ENCODE measurements at places on chromosomes 2 and 18.

DNA sequence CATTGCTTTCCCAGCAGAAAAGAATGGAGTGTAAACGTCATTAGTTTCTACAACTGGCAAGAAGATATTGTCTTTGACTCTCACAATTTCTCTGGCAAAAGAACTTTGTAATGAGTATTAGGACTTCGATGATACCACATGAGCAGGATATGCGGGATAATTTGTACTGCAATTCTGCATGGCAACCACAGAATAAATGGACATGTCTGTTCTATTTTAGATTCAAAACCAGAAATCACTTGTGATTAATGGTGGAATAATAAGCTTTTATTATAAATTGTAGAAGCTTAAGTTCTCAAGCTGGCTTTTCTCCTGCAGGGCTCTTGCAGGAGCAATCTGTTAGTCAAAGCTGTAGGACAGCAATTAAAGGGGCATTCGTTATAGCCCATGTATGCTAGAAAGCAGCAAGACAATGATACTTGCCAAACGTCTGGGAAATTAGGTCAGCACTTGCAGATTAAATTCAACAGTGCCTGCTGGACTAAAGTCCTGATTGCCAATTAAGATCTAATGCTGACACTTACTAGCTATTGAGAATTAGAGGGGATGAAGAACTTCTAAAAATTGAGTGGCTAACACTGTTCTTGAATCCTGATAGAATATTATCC lies 177.9 kb downstream of the PTH2R start:
- DNase-seq: no peak

DNA sequence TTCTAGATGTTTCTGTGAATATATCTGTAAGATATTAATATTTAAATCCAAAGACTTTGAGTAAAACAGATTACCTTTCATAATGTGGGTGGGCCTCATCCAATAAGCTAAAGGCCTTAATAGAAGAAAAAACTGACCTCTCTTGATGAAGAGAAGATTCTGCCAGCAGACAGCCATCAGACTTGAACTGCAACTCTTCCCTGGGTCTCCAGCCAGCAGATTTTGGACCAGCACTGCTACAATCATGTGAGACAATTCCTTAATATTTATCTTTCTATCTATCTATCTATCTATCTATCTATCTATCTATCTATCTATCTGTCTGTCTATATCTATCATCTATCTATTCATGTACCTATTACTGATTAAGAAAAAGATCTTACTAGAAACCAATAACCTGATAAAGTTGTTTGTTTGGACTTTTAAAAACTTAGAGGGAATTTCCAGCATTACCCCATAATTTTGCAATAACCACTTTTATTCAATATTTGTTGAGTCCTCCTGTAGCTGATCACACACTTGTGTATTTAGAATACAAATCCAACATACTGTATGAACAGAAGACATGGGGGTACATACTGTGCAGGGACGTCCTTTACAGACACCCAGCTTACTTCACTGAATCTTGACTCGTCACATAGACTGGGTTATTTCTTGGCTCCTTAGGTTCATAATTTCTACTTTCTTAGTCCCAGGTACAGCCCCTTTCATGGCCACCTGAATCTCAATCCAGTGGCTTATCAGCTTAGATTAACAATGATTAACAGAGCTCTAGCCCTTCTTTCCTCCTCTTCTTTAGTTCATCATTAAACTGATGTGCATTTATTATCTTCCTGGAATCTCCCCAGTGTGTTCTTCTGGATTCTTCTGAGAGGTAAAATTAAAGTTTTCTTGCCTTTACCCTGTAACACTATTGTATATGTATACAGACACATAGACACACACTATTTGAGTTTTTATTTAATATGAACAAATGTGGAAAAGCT lies 27.2 kb upstream of the STAT4 start:
- DNase-seq: no peak

- no peak for DNase-seq
Measured at GRCh38 chr2:66789741-66790140, 354.8 kb downstream of the MEIS1 start.

DNA sequence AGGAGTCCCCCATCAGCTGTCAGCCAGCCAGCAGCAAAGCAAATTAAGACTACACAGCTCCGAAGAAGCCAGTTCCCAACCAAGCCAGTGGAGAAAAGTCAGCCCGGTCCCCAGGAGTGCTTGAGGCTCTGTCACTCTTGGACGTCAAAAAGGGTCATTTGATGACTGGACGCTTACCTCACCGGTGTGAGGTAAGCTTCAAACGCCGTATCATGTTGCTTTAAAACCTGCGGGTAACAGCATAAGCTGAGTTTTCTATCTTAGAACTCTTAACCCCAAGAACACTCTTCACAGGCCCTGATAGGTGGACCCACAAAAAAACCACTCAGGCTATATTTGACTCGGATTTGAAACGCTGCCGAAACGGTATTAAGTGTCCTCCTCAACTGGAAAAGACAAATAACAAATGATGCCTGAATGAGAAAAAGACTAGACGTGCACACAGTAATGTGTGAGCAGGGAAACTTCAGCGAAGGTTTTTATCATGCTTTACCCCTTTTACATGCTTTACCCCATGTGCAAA lies 682 bp upstream of the LNPK start:
- DNase-seq: no peak

- DNase-seq: no peak
Measured at GRCh38 chr18:63126134-63127069, 193.2 kb downstream of the BCL2 start.

GRCh38 chr2:174802459-174802858 lies 38.2 kb upstream of the CHRNA1 start:
- DNase-seq: peak; percentile 54

- DNase-seq: no peak
Measured at GRCh38 chr2:226184940-226185615, 614.5 kb downstream of the IRS1 start.

DNA sequence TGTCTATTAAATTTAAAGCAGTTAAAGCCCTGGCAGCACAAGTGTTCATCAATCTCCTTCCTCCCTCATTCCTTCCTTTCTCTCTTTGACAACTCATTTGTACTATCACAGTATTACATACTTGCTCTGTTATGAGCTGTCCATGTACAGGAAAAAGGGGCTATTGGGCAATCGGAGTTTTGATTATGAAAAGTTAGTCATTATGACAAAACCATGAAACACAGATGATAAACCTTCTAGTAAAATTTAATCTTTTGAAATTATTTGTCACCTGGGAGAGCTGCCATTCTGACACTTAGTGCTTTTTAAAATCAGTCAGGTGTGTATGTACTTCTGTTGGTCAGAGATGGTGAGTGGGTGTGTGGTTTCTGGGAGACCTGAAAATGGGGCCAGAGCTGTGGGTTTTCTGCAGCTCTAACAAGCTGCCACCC lies 39.4 kb downstream of the MAP4K4 start:
- DNase-seq: peak; percentile 47

DNA sequence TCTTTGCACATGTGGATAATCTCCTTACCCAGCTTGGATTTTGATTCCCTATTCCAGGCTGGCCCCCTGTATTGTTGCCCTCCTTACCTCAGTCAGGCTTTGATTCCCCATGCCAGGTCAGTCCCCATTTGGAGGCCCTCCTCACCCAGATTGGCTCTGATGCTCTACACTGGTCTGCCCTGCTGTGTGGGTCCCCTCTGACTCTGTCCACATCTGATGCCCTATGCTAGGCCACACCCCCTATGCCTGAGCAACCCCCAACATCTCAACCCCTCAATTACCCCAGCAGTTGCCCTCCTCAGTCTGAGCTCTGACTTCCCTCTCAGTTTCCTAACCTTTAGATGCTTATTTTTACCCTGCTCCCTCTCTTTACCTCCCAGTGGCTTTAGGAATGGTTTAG lies 89.4 kb downstream of the UBR3 start:
- no peak for DNase-seq

DNA sequence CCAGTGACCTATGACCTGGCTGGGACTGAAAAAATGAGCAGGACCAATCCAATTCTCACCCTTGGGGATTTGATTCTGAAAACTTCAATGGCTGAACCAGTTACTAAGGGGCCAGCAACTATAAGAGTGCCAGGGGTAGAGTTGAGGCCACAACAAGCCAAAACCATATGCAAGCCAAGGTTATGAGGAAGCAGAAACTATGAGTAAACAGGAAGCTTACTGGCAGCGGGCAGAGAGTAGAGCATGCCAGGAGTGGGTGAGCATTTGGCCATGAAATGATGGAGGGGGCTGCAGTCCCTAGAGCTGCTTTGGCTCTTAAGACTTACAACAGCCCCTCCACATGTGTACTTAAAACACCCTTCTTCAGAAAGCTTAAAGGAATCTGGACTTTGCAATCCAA lies 82.4 kb downstream of the RBMS1 start:
- no peak for DNase-seq

- DNase-seq: peak; percentile 41
Measured at GRCh38 chr2:177148477-177149154, 64.0 kb upstream of the HNRNPA3 start.

DNA sequence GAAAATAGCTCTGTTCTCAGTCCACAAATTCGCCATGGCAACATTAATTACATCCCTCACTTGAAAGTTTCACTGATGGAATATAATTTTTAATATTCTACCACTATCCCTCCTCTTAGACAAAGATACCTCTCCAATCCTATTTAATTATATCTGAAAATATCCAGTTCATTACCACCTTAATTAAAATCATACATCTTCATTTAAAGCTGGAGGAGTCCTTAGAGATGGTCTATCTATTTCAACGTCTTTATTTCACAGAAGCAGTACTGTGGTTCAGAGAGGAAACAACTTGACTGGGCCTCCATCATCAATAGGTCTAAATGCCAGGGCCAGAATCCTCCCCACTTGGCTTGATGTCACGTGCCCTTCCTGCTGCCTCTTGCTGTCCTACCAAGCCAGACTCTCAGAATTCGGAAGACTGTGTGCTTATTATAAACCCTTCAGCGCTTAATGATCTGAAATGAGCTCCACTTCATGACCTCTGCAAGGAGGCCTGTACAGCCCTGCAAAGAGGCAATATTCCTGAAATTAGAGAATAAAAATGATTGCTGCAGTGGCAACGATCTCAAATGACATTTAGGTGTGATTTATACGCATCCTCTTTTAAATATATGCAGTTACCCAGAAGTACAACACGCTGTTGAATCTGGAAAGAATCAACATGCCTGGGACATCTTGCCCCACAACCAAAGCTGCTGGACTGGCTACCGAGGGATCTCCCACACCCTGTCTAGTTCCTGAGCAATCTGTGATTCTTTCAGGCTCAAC lies 146.3 kb downstream of the TMEM163 start:
- no peak for DNase-seq

DNA sequence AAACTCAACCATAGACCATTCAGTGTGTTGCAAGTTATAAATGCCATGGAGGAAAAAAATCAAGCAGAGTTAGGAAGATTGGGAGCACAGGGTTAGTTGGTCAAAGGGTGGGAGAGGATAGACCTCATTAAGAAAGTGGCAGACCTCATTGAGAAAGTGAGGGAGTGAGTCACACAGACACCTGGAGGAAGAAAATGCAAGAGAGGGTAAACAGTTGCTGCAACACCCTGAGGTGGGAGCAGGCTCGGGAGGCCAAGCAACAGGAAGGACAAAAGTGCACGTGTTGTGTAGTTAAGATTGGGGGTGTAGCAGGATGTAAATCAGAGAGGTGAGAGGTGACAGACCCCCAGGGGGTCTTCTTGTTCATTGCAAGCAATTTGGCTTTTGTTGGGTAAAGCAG lies 6.4 kb downstream of the IL1RL1 start:
- no peak for DNase-seq

DNA sequence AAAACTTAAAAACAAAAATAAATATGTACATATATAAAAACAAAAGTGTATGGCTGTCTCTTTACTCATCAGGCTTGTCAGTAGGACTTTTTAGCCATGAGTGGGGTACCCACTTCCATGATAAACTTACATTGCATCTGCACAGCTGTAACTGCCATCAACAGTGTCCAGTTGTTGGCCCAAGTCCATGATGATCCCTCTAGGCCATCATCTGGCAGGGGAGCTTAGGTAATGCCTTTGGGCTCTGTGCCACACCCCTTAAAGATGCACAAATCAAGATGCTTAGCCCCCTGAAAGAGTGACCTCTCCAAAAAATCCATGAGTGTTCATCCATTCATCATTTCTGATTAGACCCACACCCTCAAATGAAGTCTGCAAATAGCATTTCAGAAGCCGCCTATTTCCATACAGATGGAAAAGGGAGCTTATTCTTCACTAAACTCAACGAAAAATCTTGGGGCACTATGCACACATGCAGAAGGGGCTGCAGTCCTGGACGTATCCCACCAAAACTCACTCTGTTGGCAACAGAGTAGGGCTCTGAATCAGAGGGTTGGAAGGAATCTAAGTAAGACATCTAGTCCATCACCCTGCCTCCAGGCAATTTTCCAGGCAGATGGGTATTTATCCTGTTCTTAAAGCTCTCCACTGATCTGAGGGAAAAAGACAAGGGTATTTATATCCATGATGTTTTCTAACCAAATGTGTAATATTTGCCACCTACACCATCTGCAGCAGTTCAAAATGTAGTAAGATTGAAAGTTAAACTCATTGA lies 691.0 kb downstream of the ZEB2 start:
- no peak for DNase-seq

- no peak for DNase-seq
Measured at GRCh38 chr2:23246992-23247683, 137.8 kb upstream of the KLHL29 start.

GRCh38 chr2:214377286-214377624 lies 33.6 kb upstream of the VWC2L start:
- no peak for DNase-seq

DNA sequence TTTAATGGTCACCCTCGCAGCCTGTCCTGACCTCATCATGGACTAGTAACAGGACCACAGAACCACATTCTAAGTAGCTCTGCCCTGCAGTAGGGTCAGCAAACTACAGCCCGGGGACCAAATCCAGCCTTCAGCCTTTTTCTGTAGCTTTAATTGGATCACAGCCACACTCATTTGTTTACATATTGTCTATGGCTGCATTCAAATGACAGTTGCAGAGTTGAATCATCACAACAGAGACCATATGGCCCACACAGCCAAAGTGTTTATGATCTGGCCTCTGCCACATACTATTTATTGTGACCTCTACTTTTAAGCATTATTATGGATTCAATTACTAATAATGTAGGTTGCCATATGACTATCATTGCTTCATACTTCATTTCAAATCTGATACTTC lies 47.7 kb downstream of the MAP3K19 start:
- no peak for DNase-seq

GRCh38 chr18:24270937-24271380 lies 126.7 kb downstream of the OSBPL1A start:
- DNase-seq: peak; percentile 14

- DNase-seq: no peak
Measured at GRCh38 chr2:107570876-107571275, 255.8 kb upstream of the RGPD4 start.

- DNase-seq: no peak
Measured at GRCh38 chr2:31081492-31081891, 56.7 kb downstream of the GALNT14 start.
